DMS 273 treated with DMSO at 0.1 percent for 48 hours (cell line): ENCODE measurements at places on chromosomes 5 and 9.

GRCh38 chr9:79555474-79556089, 16.2 kb upstream of the TLE4 start:
- DNase-seq = no peak

GRCh38 chr5:1636981-1637638, 113.3 kb upstream of the LPCAT1 start:
- no peak for DNase-seq

GRCh38 chr5:6193310-6193709, 185.0 kb downstream of the MED10 start:
- no peak for DNase-seq

DNA sequence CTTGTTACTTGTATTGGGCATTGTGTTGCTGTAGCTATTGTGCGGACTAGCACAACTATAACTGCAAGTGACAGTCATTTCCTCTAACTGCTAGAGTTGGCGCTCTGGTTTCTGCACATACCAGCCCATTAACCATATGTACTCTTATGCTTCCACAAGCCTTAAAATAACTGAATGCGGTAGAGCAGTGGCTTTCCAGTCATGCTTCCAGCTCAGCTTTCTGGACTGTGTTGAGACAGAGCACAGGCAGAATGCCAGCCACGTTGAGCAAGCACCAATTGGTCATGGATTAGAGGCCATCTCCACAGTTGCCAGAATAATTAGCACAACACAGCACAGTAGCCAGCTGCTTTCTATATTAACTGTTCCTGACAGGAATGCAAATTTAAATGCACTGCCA, 12.2 kb downstream of the INVS start:
- DNase-seq = peak; percentile 83

DNA sequence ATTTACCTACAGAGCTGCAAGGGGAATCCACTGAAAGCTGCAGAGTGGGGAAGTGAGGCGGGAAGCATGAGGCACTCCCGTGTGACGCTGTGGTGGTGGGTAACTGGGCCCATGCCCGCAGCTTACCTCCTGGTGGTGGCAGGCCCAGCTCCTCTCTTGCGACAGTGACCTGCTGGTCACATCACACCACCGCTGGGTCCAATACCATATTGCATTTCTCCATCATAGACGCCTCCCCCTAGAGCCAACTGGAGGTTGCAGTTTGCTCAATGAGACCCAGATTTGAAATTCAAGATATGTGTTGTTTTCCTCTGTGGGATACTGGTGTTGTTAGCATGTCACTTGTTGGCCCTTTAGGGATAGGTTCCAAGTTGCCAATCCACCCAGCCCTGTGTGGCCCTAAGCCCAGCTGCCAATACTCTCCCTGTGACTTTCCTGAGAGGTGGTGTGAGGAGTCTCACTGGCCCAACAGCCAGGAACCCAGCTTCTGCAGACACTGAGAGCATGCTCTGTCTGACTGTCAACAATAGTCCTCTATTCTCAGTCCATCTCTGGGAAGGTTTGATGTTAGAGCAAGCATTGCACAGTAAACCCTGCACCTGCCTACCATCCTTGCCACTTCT, 428.3 kb downstream of the GADD45G start:
- no peak for DNase-seq

- DNase-seq = peak; percentile 45
Measured at GRCh38 chr5:36876965-36877666, 547 bp downstream of the NIPBL start.

GRCh38 chr5:103764403-103764802, 201.8 kb upstream of the NUDT12 start:
- no peak for DNase-seq

DNA sequence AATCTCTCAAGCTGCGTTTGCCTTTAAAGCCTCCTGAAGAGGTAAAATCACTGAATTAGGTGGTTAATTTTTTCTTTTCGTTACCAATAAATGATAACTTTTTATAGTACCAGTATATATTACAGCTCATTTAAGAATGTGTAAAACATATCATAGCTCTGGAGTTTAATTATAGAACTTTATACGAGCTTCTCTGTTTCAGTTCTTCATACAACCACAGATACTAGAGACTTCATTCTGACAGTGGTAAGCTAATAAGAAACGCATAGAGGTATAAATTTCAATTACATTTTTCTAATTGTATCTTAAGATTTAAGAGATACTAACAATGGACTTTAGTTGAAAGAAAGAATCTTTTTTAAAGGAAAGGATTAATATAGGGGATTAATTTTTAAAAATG, 73.9 kb downstream of the PBX3 start:
- no peak for DNase-seq

DNA sequence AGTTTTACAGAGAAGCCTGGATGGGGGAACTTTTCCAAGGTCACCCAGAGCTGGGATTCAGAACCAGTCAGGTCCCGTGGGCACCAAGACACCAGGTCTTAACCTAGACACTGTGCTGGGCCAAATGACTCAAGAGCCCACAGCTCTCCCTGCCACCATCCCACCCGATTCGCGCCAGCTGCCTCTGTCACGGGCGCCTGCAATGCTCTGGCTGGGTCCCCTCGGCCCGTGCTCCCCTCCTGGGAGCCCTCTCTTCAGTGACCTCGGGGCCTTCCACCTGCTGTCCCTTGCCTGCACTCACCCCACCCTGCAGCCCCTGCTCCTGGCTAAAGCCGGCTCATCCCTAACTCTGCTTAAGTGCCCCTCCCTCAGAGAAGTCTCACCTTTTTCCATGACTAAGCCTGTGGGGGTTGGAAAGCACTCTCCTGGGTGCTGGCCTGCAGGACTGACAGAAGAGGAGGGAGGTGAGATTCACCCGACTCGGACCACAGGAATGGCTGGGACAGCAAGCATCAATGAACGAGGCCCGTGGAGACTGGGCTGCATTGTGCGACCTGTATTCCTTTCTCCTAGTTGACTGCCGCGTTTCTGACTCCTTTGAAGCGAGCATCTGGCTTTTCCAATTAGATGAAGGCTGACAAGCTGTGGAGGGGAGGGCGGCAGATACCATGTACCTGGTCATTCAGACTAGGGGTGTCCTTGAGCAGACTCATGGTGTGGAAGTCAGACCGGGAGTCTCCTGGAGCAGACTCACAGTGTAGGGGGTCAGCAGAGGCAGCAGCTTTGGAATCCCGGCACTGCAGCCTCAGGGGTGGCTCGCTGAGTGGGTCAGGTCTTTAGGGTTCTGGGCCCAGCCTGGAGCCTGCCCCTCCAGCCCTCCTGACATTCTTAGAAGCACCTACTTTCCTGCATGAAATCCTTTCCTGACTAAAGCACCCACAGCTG, 5.8 kb upstream of the IL4 start:
- no peak for DNase-seq

- no peak for DNase-seq
Measured at GRCh38 chr5:139828207-139828895, 32.7 kb downstream of the PSD2 start.

DNA sequence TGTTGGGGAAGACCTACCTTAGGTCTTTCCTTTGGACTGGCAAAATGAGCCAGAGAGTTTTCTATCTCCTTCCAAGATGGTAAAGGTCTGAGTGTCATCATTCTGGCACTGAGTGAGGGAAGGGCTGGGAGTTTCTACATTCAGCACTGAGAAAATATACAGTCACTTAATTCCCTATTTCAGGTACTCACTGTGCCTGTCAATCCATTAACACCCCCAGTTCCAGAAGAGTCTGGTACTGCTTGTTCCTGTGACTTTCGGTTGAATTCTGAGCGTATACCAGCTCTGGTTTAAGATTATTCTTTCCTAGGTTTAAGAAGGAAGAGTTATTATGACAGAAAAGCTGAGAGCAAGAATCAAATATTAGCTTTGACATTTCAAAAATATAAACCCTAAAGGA, 68.4 kb downstream of the MTX3 start:
- DNase-seq = no peak

- no peak for DNase-seq
Measured at GRCh38 chr9:109267555-109267954, 53.3 kb downstream of the EPB41L4B start.

- DNase-seq = no peak
Measured at GRCh38 chr9:86183229-86184137, 76.0 kb downstream of the C9orf153 start.

- DNase-seq = no peak
Measured at GRCh38 chr5:150401076-150401375, 11.7 kb downstream of the CD74 start.

- DNase-seq = no peak
Measured at GRCh38 chr9:90985631-90986030, 184.0 kb downstream of the SYK start.

DNA sequence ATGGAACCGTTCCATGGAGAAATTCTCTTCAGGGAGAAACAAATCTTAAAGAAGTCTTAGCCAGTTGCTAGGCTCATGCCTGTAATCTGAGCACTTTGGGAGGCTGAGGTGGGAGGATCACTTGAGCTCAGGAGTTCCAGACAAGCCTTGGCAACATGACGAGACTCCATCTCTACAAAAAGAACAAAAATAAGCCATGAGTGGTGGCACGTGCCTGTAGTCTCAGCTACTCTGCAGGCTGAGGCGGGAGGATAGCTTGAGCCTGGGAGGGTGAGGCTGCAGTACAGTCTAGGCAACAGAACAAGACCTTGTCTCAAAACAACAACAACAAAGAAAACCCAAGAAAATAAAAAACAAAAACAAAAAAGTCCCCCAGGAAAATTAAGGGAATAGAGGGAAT, 8.2 kb downstream of the HSPB3 start:
- no peak for DNase-seq

GRCh38 chr5:88364991-88365390, 96.3 kb upstream of the TMEM161B start:
- no peak for DNase-seq

DNA sequence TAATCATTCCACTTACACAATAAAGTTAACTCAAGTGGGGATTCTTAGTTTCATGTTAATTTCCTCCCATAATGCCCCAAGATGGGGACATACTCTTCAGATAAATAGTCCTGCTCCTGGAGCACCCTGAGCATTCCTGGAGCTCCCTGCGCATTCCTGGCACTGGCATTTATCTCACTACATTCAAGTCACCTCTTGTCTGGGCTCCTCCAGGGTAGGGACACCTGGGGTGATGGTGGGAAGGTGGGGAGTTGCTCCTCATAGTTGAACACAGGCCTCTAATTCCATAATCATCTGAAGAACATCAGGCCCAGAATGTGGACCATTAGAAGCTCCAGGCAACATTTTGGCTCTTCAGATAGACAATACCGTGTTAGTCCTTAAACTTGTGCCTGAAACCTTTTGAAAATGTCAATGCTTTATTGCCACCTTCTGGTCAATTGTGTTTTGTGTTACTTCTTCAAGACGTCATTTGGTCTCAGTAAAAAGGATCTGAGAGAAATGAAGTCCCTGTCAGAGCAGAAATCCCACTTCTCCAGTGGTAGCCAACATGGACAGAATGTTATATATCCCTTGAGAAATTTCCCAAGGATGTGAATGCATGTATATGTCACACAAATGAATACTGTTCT, 14.2 kb upstream of the AGGF1 start:
- peak; percentile 11 for DNase-seq
